ENCODE measurements at places on chromosomes 6 and 20.
A peak's percentile ranks its signal among the peaks of the same experiment; 100 is the strongest.

DNA sequence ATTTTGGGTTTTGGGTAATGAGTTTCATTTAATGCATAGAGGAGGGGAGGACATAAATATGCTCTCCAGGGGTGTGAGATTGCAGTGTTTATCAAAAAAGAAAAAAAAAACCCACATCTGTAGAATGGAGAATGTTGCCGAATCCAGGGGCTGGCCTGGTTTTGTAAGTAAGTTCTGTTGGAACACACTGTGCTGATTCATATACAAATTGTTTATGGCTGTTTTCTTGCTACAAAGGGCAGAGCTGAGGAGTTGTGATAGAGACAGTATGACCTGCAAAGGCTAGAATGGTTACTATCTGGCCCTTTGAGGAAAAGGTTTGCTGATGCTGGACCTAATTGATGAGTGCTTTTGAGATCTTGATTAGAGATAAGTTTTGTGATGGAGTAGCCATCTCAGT, 30.4 kb downstream of the SCAF8 start:
- DNase-seq = no peak

DNA sequence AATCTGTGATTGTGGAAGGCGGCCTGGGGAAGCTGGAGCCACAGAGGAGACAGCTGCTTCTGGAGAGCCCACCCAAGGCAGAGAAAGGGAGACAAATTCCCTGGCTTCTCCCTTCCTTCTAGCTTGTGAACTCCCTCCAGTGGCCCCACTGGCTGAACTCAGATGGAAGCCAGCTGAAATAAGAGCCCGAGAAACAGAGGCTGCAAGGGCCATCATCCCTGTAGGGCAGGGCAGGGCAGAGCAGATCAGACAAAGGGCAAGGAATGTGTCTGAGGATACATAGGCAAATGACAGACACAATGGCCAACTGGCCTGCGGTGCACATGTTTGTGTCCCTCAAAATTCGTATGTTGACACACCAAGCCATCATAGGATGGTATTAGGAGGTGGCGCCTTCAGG, 25.3 kb downstream of the MDFI start:
- no peak for DNase-seq

- DNase-seq = peak; percentile 46
Measured at GRCh38 chr6:44386929-44387345, 569 bp upstream of the CDC5L start.

DNA sequence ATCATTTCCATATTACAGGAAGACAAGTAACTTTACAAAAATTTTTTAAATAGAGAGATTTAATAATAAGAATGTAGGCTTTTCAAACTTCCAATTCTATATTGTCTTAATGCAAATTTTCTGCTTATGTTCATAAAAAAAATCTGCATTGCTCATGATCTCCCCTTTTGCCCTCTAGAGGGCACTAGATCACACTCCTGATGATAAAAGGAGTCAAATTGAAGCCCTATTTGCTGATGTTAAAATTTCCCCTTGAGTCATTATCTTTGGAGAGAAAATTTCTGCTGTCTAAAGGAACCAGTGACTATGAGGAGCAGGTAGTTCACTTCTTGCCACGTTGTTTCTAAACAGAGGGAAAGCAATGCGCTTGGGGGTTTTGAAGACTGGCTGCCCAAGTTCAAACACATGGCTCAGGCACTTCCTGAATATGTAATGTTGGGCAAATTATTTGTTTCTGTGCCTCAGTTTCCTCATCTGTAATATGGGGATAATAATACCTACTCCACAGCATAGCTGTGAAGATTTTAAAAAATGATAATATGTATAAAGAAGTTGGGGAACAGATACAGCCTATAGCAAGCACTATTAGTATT, 874.2 kb downstream of the TFAP2A start:
- peak; percentile 59 for DNase-seq

DNA sequence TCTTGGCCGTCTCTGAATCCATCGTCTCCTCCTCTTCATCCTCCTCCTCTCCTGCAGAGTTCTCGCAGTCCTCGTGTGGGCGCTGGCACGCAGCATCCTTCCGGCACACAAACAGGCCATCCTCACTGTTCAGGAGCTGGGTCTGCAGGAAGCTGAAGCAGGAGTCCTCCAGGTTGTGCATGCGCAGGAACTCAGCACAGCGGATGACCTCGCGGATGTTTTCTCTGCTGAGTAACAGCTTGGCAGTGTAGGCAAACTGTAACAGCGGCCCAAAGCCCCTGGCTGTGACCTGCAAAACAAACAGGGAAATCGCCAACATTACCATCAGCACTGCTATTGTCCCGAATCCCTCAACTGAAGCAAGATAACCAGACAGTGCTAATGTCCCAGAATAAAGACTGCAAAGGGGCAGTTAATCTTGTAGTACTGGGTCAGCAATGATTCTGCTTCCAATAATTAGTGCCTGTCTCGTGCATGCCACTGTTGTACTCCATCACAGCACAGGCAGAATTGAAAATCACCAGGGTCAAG, 57.4 kb downstream of the GJA10 start:
- DNase-seq = no peak

GRCh38 chr6:91081452-91082067, 494.7 kb upstream of the MAP3K7 start:
- DNase-seq = peak; percentile 49

DNA sequence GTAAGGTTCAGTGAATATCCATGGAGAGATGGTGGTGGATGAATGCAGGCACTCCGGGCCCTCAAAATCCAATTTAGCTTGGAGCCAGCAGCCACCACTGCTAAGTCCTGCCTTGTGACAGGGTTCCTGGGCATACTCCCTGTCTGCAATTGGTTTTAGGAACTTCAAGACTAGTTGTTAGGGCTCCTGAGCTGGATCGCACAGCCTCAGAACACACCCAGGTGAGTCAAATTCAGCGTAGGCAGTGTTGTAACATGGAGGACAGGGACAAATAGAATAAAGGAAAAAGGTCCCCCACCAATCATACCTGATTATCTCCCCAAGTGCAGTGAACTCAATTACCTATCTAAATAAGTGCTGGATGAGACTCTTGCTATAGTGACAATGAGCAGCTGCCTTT, 74.6 kb downstream of the PERP start:
- no peak for DNase-seq
